Activated T-cell treated with anti-CD3 and anti-CD28 coated beads, Interleukin-2, amount 50 U/mL, for 72 hours (primary cell): ENCODE measurements at places on chromosomes 12 and 14. TPM values are rescaled to one million over a fixed set of nuclear protein-coding genes. Genes with fewer than 3 reads are reported as not detected.

Gene APOF
- 0.28 TPM for total RNA-seq

Gene ATP2B1
- total RNA-seq: 25.5 TPM

Gene OR11G2
- not detected for total RNA-seq

Gene KRT6C
- total RNA-seq: not detected

Gene GSC
- 0.19 TPM for total RNA-seq

Gene HOXC11
- total RNA-seq: not detected

Gene SYNDIG1L
- total RNA-seq: not detected

Gene PA2G4
- total RNA-seq: 226 TPM

Gene KRT78
- not detected for total RNA-seq

Gene OR6C65
- total RNA-seq: not detected

Gene P2RX2
- not detected for total RNA-seq

- peak; percentile 77 for DNase-seq
These were observed at the start of gene SPTB for GRCh38 chr14:64879635-64880220. SPTB (minus strand) TSS chr14:64879907; CDS start chr14:64823094, 56,813 bp downstream.

- DNase-seq: no peak
These were observed at the start of gene KLRG1 for GRCh38 chr12:8989413-8989812. KLRG1 (plus strand) TSS chr12:8989546; CDS start chr12:8989636, 90 bp downstream.

GRCh38 chr12:10128687-10129086 lies 1.3 kb downstream of the CLEC7A start:
- DNase-seq: no peak

- DNase-seq: no peak
These were observed 73.5 kb upstream of the VASH1 start for GRCh38 chr14:76687611-76688382.

GRCh38 chr14:29353513-29353912 lies 574.1 kb downstream of the PRKD1 start:
- DNase-seq: no peak

DNA sequence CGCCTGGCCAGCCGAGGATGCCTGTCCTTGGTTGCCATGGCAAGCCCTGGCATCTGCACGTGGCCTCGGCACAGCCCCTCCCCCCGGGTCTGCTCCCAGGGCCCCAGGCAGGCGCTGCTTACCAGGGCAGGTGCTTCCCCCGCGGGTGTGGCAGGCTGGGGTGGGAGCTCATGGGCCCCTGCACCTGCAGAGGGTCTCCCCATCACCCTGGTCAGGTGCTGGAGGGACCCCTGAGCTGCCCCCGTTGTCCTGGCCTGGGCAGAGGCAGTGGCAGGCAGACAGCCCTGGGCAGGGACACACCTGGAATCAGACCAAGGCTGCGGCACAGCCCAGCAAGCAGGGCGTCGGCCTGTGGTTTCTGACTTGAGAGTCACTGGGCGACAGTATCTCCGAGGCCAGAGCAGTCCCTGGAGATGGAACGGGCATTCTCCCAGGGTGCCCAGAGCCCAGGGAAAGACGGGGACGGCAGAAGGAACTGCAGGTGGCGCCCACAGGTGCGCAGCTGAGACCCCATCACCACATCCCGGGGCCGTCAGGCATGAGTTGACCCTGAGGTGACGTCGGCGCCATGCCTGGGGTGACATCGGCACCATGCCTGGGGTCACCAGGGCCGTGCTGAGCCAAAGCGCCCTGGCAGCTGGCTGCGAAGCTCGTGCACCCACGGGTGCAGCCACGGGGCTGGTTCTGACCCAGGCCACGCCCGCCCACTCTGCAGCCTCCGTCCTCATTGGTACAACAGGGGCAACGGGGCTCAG lies 56.1 kb upstream of the FBRSL1 start:
- no peak for DNase-seq

DNA sequence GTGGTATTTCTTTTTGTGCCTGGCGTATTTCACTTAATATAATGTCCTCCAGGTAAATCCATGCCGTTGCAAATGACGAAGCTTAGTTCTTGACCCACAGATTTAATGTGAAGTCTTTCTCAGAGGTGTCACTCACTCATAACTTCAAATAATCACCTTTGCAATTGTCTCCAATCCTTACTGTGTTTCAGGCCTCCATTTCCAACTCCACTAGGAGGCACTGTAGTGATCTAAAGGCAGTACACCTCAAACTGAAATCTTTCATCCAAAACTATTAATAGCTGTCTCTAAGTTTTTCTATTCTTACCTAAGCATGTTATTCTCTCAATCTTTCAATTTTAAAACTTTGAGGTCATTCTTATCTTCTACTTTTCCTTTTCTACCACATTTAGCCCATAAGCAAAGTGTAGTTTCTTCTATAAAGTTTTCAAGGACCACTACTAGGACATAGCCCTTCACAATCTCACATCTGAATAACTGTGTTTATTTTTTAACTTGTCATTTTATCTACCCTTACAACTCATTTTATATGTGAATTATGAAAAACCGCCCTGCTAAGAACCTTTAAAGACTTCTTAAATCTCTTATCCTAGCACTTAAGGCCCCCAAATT lies 25.5 kb upstream of the FBXO34 start:
- DNase-seq: peak; percentile 12

DNA sequence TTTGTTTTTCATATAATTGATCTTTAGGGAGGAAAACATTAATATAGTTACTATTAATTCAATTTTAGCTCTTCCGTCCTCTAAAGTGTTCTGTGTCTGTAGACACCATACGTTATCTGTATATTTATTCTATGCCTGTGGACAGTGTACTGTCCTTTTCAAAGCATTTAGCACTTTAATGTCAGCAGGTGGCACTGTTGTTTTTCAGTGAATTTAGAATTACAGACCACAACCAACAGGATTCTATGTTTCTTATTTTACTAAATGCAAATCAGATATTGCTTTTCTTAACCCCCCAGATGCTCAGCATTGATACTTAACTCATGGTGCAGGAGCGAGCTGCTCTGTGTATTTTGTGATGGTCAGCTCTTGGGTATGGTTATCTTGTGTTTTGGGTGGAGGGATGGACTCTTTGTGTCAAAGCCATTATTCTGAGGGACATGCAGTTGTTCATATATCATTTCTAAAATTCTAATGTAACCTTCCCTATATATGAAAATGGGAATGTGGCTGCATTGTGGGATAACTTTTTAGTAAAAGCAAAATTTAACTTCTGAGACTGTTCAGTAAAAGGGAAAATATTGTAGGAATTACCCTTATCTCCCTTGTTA lies 65.2 kb downstream of the PAPOLA start:
- no peak for DNase-seq

- DNase-seq: no peak
These were observed 96.8 kb upstream of the DACT1 start for GRCh38 chr14:58540749-58541632.

DNA sequence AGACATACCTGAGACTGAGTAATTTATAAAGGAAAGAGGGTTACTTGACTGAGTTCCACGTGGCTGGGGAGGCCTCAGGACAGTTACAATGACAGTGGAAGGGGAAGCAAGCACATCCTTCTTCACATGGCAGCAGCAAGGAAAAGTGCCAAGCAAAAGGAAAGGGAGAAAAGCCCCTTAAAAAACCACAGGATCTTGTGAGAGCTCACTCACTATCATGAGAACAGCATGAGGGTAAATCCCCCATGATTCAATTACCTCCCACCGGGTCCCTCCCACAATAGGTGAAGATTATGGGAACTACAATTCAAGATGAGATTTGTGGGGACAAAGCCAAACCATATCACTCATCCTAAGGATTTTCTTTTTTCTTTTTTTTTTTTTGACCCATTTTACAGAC lies 177.8 kb upstream of the EEA1 start:
- DNase-seq: no peak

GRCh38 chr14:104099096-104100041 lies 13.9 kb downstream of the ASPG start:
- DNase-seq: no peak

GRCh38 chr12:55845361-55845760 lies 2.6 kb upstream of the MMP19 start:
- no peak for DNase-seq

DNA sequence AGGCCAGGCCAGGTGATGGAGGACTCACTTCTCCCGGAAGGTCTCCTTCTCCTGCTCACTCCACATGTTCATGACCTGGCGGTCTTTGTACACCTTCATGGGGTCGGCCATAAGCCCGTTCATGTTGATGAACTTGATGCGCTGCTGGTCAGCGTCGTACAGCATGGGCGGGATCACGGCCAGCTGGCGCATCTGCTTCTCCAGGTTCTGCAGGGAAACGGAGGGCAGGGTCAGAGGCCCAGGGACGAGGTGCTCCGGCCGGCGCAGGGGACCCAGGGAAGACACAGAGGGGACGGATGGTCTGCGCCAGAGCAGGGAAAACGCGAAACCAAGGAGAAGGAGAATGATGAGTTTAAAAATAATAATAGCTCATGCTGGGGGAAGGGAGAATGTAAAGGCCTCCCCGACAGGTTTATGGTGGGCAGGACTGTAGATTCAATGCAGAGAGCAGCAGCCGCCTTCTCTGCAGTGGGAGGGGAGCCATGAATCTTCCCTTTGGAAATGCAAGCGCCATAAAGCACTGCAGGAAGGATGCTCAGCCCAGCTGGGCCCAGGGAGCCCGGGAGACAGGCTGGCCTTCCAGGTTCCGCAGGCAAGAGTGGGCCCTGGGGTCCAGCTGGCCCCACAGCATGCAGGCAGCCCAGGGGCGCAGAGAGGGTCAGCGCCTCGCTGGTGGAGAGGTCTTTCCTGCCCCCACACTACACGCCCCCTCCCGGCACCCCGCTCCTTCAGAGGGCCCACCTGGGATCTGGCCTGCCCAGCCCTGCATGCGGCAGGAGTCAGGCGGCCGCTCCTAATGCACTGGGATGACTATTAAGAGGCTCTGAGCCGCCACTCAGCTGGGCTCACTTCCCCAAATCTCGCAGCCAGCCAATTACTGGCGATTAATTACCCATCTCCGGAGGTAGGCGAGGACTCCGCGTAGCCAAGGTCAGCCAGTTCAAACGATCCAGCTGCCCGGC lies 132.0 kb downstream of the RFLNA start:
- no peak for DNase-seq

GRCh38 chr12:69929125-69929524 lies 104.1 kb downstream of the MYRFL start:
- no peak for DNase-seq

- DNase-seq: no peak
These were observed 97.3 kb upstream of the FRMD6 start for GRCh38 chr14:51554339-51554920.

- DNase-seq: no peak
These were observed 6.7 kb downstream of the PLD4 start for GRCh38 chr14:104931304-104931770.

DNA sequence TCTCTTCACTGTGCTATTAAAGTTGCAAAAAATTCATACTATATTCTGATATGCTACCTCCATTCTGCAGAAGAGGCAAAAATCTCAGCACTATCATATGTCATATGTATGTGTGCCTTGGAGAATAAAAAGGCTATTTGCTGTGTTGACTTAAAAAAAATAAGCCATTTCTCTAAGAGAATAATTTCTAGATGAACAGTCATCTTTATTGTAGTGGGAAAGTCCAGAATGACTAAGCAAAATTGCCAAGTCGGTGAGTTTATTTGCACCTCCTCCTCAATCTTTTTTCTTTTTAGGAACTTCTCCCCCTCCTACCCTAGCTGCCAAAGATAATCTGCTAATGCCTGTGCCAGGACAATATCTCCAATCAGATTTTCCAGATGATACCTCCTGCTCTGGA lies 353.8 kb upstream of the FAR2 start:
- no peak for DNase-seq

GRCh38 chr12:132940071-132940719 lies 15.9 kb downstream of the ZNF605 start:
- no peak for DNase-seq

DNA sequence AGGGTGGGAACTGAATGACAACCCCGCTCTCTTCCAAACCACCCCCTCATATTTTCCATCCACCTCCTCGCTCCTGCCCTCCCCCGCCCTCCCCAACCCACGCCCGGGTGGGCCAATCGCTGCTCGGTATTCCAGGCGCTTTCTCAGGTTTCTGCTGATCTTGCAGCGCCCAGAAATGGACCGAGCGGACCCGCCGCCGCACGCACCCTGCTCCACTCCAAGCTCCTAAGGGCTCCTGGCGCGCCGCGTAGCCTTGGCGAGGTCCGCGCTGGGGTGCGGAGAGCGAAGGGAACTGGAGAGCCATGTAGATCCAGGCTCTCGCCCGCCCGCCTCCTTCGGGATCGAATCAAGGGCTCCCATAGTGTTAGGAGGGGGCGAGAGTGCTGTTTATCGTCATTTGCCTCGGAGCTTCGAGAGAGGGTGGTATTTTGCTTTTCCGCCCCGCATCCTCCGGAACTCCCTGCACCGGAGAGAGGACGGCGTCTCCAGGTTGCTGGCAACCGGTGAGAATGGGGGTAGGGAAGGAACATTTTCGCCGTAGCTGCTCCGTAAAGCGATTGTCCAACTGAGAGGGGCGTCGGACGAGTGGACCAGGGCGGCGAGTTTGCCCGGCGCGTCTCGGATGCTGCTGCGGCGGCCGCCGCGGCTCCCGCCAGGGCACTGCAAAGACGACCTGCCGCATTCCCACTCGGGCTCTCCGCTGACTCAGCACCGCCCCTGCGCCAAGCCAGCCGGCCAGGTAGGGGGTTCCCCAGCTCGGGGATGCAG lies at the start of gene KCNA1:
Gene KCNA1, plus strand, starts transcription at position 172 of the 768 bp plus-strand sequence. CDS start 1,474 bp downstream, outside the sequence.
- peak; percentile 10 for DNase-seq

DNA sequence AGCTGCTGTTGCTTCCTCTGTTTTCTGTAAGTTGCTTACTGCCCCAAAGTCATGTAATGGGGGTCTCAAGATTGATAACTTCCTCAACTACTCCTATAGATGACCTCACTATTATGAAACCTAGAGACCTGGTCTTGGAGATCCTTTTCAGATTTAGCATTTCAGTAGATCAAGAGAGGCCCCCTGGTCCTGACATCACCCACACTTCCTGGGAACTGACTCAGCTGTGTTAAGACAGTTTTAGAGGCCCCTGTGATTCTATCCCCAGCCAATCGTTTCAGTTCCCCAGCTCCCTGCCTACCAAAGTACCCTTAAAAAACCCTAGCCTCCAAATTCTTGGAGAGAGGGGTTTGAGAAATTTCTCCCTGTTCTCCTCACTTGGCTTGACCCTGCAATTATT lies 9.2 kb upstream of the ARG2 start:
- peak; percentile 31 for DNase-seq

DNA sequence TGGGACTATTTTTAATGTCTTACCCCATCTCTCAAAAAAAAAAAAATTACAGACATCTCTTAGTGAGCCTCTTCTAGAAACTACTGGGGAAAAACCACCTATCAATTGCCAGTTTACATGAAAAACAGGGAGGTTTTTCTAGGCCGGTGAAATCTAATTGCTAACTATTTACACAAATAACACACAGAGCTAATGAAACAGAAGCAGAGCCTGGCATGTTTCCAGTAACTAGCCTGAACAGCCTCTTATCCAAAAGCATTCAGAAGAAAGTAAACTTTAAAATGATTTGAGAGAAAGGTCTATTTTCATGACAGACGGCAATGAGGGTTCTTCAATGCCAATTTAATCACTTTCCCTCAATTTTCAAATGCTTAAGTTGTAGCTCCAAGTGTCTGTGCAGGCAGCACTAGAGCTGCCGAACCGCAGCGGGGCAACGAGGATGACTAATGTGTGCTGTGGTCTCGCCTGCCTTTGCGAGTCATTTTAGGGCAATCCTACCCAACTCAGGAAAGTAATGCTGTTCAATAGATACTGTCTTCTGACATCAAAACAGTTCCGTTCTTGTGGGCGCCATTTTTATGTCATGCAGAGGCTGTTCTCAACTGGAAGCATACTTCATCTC lies 84.6 kb downstream of the SETD3 start:
- peak; percentile 70 for DNase-seq

- DNase-seq: no peak
These were observed 4.6 kb downstream of the SNRPF start for GRCh38 chr12:95863337-95863736.
